ENCODE measurements at places on chromosomes 5 and 9.
A peak's percentile ranks its signal among the peaks of the same experiment; 100 is the strongest.

- no peak for DNase-seq
Observed at GRCh38 chr5:140869555-140869886, 764 bp downstream of the PCDHA11 start.

DNA sequence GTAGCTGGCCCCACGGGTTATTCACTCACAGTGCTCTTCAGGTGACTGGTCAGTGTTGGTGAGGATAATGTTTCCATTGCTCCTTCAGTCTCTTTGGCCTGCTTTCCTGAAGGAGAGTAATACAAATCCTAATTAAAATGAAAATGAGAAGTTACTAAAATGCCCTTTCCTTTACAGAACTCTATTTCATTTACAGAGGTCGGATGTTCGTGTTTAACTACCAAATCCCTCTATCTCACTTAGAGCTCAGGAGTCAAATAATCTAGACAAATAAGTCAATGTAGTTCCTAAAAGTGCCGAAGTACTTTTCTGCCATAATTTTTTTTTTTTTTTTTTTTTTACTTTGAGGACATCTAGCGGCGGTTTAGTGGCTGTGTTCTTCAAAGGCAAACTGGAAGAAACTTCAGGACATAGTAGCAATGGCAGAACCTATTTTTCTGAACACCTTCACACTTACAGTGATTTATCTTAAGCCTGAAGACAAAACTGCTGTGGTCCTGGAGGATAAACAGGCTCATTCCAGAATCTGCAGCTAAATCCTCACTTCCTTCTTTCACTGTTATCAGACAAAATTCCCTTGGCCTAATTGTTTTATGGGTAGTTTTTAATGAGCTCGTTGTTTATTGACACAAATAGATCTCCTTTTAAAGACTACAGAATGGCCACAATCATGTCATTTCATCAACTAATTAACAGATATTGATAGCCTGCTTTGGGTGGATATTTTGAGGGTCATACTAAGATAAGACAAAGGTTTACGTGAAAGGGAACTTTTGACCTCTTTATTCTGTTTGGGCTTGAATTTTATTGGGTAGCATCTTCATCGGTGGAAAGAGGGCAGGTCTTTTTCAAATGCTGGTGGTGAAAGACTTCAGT lies 207.6 kb upstream of the DMRTA1 start:
- DNase-seq, result peak; percentile 60

DNA sequence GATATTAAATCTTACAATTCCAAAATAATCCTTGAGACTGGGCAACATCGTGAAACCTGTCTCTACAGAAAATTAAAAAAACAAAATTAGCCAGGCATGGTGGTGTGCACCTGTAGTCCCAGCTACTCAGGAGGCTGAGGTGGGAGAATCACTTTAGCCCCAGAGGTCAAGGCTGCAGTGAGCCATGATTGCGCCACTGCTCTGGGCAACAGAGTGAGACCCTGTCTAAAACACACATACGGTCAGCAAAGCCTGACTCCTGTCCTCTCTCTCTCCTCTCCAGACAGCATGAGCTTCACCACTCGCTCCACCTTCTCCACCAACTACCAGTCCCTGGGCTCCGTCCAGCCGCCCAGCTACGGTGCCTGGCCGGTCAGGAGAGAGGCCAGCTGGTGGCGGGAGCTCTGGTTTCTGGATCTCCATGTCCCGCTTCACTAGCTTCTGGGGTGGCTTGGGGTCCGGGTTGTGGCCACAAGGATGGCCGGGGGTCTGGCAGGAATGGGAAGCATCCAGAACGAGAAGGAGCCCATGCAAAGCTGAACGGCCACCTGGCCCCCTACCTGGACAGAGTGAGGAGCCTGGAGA lies 9.0 kb upstream of the PDCL start:
- no peak for DNase-seq

DNA sequence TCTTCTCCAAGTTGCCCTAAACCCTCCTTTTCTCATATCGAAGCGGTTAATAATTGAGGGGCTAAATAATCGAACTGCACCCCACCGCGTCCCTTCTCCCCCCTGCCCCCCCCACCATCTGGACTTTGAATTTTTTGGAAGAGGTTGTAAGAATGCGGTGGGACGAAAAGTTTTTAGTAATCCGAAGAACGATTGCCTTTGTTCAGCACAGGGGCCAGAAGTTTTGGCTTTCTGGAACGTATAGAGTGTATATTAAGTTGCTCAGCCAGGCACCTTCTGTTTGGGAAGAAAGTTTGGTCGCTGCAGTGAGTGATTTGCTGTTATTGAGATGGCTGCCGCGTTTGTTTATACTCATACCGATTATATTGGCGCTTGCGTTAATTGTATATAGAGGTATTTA lies 518 bp downstream of the ERBIN start:
- DNase-seq, result peak; percentile 42

DNA sequence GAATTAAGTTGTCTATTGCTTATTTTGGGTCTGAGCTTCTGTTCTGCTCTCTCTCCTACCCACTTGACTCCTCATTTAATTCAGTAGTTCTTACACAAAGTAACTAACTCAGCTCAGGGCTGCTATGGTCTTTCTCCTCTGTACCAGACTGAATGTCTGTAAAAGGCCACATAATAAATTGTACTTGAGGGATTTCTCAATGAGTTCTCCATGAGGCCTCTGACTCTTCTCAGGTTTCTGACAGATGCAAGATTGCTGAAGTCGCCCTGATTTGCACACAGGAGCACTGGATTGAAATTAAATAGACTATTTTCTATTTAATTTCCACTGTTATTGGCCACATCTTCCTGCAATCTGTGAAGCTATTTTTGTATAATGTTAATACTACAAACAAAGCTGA lies 2.9 kb downstream of the IQGAP2 start:
- DNase-seq, result no peak

GRCh38 chr5:67878933-67879332 lies 336.6 kb upstream of the PIK3R1 start:
- no peak for DNase-seq

DNA sequence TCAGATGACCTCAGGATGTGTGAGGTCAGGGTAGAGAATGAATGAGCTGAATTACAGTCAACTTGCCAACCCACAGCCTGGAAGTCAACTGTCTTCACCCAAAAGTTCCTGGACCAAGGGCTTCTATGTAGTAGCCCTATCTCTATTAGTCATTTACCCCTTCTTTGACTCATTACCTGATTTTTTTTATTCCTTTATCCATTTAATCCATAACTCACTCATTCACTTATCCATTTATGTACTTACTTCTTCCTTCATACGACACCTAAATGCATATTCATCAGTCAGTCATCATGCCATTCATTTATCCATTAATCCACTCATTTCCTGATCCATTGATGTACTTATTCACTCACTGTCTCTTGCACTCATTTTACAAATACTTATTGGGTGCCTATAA lies 212.7 kb downstream of the PAPPA start:
- DNase-seq, result no peak
